Daoy (cell line): ENCODE measurements at places on chromosomes 12 and 14.

GRCh38 chr12:28355161-28355560, 164.9 kb downstream of the CCDC91 start:
- DNase-seq: no peak

DNA sequence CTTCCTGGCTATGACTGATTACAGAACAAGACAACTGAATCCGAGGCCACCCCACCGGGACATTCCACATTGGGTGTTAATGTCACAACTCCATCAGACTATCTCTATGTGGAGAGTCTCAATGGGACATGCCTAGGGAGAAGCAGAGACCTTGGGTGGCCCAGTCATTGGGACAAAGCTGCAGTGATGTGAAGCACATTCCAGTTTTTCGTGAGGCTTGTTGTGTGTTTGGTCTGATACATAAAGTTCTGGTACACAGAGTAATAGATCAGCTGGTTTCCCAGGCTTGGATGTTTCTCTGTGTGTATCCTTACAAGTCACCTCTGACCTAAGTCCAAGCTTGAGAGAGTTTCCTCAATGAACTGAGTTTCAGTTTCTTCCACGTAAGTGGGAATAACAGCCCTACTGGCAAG, 42.3 kb downstream of the CPM start:
- no peak for DNase-seq

DNA sequence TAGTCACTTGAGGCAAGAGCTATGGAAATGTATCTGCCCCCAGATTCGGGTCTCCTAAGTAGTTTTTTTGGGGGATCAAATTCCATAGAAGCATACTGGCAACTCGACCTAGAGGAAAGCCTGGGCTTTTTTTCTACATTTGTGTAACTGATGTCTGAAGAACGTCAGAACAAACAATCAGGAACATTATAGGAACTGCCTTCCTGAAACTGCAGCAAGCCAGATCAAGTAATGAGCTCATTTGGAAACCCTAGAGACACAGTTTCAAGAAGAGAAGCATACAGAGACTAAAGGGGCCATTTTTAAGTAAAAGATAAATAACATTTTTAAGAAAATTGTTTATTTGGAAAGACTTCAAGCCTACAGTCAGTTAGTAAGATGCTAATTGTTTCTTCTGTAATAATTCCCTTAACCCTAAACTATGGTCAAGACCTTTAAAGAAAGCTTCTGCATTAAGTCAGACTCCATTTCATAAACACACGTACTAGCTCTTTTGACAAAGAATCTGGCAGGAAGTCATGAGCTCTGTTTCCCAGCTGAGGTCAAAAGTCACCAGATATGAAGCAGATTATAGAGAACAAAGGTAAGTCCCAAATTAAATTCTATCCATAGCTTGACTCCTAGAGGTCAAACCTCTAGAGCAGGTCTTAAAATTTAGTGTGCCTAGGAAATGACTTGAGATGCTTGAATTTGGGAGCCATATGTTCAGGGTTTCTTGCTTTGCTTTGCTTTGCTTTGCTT, 112.8 kb downstream of the EGLN3 start:
- DNase-seq: no peak

GRCh38 chr14:41925409-41925808, 318.7 kb downstream of the LRFN5 start:
- DNase-seq: peak; percentile 27

- peak; percentile 36 for DNase-seq
These were observed 72.0 kb upstream of the DBX2 start for GRCh38 chr12:45122768-45123380.
